Prostate gland (tissue), 2 donors: ENCODE measurements at places on chromosomes 7 and 10. TPM values are rescaled to one million over a fixed set of nuclear protein-coding genes. Genes with fewer than 3 reads are reported as not detected.
A peak's percentile ranks its signal among the peaks of the same experiment; 100 is the strongest.

Gene CALHM3
- total RNA-seq: 0.51 TPM

- DNase-seq: no peak
Measured at GRCh38 chr10:69874449-69874848, 72.7 kb downstream of the COL13A1 start.

DNA sequence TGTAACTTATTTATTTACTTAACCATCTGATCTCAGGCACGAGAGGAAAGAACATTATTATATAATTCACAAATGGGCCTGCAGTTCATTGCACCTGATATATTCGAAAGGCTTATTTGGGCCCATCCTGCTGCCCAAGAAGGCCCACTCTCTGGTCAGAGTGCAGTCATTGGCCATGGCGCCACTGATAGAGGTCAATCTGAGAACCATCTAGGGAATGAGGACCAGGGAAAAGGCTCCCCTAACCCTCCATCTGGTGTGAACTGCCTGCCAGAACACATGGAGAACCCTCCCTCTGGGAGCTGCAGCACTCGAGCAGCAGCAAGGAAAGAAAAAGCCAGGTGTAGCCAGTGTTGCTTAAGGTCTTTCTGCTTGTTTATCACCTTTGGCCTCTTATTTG is 136.6 kb downstream of the REEP3 start:
- DNase-seq: no peak

Gene IRF5
- 10.6 TPM for total RNA-seq

DNA sequence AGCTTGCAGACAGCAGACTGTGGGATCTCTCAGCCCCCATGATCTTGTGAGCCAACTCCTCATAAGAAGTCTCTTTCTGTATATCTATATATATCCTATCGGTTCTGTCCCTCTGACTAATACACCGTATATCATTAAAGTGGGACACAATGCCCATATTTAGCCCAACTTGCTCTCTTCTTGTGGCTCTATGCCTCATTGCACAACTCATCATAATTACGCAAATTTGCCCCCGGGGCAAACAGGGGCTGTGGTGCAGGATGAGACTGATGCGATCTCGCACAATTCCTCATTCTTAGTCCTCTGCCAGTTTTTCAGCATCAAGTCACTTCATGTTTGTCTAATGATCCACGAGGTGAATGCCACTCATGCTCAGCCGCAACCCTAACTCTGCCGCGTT is 183.2 kb downstream of the PRPF18 start:
- peak; percentile 10 for DNase-seq

DNA sequence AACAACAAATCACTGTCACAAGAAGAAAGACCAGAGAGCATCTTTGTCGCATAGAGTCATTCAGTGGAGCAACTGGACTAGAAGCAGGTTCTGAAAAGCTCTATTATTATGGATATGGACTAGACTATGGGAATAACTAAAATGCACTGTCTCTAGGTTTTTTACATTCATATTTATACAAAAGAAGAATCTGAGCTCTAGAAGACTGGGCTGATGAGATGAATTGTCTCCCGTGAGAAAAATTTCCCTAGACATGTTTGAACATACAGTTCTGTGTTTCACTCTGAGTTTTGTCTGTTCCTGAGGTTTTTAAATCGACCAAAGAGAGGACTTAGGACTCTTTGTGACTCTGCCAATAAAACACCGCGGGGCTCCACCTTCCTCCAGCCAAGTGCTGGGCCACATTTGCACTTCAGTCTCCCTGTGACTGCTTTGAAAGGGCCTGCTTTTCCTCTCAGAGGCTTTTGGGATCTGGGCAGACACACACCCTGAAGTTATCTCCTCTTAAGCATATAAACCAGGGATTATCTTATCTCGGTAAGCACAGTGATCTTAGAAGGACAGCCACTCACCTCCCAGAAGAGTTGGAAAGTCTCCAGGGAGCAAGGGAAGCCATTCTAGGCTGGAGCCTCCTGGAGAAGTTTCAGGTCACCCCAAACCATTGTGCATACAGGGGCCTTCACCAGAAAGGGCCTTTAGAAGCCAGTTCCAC is 101.0 kb upstream of the JCAD start:
- no peak for DNase-seq

Gene TRPV6
- total RNA-seq: 82.0 TPM
